ENCODE measurements at places on chromosomes 5 and 9. TPM values are rescaled to one million over a fixed set of nuclear protein-coding genes. Genes with fewer than 3 reads are reported as not detected.

The TRPM6 gene
- 0.43 TPM for polyA plus RNA-seq

The IL3 gene
- polyA plus RNA-seq: not detected

The MTX3 gene
- polyA plus RNA-seq: 30.4 TPM

The ADGRV1 gene
- polyA plus RNA-seq: 19.1 TPM

GRCh38 chr9:127390563-127390962 lies 6.4 kb upstream of the SLC2A8 start:
- DNase-seq: no peak
- H3K36me3 ChIP-seq: no peaks in the 10 kb centered on the region
- H3K4me3 ChIP-seq: no peak overlapping the region
- no peaks in the 10 kb centered on the region for H3K27me3 ChIP-seq

- H3K27me3 ChIP-seq: no peaks in the 10 kb centered on the region
- H3K36me3 ChIP-seq: no peaks in the 10 kb centered on the region
- DNase-seq: no peak
These were observed 241.9 kb upstream of the TARS1 start for GRCh38 chr5:33198836-33199235.

DNA sequence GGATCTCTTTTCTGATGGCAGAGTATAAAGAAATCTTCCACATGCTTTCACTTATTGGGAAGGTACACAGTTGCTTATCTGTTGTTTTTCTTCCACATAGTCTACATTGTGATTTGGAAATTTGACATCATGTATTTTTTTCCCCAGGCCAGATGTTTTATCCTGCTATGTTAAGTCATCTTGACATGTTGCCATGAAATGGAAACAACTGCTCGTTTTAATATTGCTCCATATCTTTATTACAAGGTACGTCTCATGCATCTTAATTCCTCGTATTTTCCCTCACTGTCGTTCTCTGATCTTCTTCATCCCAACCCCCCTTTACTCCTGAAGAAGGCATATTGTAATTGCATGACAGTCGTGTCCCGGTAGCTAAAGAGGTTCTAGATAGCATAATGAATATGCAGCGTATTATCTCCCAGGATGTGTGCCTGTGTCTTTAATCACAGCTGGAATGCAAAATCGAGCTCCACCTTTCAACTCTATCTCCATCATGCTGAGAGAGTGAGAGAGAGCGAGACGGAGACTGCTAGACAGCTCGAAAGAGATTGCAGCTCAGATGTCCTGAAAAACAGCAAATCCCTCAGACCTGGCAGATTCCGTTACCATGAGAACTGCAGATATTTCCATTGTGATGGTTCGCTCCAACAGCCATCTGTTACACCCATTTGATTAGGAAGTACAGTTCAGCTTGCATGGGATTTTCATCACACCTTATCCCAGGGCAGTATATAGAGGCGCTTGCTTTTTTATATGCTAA lies 281.7 kb downstream of the TMEM38B start:
- no peak overlapping the region for H3K27ac ChIP-seq
- no peak overlapping the region for H3K4me3 ChIP-seq
- no peak for DNase-seq
- no peaks in the 10 kb centered on the region for H3K27me3 ChIP-seq
- H3K36me3 ChIP-seq: no peaks in the 10 kb centered on the region

- no peaks in the 10 kb centered on the region for H3K36me3 ChIP-seq
- H3K27me3 ChIP-seq: no peaks in the 10 kb centered on the region
- no peak for DNase-seq
- H3K4me3 ChIP-seq: no peak overlapping the region
- no peak overlapping the region for H3K27ac ChIP-seq
These were observed 106.8 kb upstream of the FBXL7 start for GRCh38 chr5:15393146-15393545.

DNA sequence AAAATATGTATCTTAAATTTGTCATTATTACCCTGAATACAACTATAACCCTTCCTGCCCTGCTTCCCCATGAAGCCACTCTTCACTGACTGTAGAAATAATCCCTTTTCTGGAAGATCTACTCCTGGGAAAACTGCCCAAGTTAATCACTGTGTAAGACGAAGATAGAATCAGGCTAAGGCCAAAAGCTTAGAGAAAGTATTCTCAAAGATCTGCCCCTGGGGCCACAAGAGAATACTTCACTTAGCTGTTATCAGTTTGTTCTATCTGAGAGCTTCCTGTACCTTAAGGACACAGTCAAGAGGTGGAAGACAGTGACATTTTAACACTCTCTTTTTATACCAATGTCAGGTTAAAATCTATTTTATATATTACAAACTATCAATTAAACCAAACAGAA lies 33.8 kb downstream of the RNF145 start:
- H3K27ac ChIP-seq: peak overlapping the region; percentile 29
- H3K36me3 ChIP-seq: peaks cover 43% of the 10 kb centered on the region
- peaks cover 33% of the 10 kb centered on the region for H3K4me1 ChIP-seq
- H3K4me3 ChIP-seq: no peak overlapping the region
- H3K27me3 ChIP-seq: no peaks in the 10 kb centered on the region

- H3K36me3 ChIP-seq: no peaks in the 10 kb centered on the region
- no peak for DNase-seq
- no peaks in the 10 kb centered on the region for H3K4me1 ChIP-seq
These were observed 96.3 kb upstream of the MEF2C start for GRCh38 chr5:88979244-88979643.

DNA sequence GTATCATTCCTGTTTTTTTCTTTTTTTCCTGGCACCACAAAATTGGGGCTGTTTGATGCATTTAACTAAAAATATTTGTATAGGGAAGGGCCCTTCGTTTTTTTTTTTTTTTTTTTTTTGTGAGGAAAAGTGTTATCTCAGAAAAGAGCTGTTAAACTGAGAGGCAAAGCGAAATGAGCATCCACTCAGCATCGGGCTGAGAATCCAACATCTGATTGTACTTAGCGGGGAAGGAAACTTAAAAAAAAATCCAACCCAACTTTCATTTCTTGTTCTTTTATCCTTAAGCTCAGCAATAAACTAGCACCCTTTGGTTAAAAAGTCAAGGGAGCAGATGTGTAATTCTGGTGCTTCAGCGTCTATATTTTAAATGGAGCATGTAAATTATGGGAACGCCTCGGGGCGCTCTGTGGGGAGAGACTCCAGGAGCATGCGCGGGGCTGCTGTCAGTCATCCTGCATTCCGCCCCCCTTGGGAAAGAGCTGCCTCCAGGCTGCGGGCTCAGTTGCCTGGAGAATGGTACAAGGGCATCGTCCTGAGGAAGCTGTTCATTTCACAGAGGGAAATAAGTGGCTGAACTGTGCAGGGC lies 33.3 kb downstream of the DMRT2 start:
- no peaks in the 10 kb centered on the region for H3K4me1 ChIP-seq
- DNase-seq: peak; percentile 39
- H3K4me3 ChIP-seq: peak overlapping the region; percentile 12
- H3K27ac ChIP-seq: no peak overlapping the region
- peaks cover 7% of the 10 kb centered on the region for H3K27me3 ChIP-seq

DNA sequence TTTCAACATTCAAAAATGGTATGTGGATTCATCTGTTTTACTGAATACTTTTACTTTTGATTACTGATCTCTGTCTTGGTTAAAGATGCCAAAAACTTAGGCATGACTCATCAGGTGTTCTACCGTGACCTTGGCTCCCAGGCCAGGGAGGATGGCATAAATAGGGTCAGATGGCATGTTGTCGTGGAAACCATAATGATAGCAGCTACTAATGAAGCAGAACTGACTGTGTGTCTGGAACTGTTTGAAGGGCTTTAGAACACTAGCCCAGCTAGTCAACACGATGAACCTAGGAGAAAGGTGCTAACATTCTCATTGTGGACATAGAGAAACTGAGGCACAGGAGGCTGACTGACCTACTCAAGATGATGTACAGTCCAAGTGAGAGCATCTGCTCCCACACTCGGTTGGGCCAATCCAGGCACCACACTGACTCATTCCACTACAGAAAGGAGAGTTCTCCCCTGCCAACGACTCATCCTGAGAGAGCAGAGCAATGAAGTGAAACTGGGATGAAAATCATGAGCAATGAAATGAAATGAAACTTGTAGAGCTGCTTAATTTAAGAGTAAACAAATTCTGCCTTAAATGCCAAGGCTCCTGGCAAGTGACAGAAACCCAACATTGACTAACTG lies 116.0 kb downstream of the TENT4A start:
- no peak overlapping the region for H3K27ac ChIP-seq
- H3K27me3 ChIP-seq: no peaks in the 10 kb centered on the region
- no peaks in the 10 kb centered on the region for H3K4me1 ChIP-seq

DNA sequence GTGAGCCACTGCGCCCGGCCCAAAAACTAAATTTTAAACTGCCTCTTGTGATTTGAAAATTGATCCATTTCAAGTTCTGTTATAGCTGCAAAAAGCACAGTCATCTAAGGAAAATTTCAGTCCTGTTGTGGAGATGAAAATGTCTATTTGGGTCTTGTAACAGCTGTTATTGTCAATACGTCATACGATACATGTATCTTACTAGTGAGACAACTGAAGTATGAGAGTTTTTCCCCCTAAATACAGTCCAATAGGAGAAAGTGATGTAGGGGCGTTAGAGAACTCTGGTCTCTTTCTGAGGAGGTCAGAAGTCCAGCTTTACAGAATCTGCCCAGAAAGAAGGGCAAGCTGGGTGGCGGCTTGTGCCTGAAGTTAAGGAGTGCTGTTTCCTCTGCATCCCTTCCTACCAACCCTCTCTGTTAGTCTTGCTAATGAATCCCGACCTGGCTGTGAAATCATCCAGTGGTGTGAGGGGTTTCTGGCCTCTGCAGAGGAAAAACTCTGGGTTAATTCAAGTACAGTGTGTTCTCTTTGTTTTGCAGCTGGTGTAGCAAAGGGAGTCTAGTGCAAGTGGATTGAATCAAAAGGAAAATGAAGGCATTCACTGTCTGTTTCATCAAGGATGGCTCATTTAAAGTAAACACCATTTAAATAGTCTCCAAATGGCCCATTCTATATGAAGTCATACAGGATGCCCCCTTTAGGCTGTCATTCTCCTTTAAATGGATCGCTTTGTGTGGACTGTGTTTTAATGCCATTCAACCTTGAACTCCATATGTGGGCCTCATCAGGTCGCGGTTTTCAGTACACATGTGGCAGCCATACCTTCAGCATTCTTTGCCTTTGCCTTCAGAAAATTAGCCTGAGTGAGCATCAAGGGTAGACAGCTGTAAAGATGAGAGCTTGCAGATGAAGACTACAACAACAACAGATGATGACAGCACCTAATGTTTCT lies 59.0 kb downstream of the AOPEP start:
- H3K4me1 ChIP-seq: peaks cover 8% of the 10 kb centered on the region
- no peak for DNase-seq
- H3K36me3 ChIP-seq: no peaks in the 10 kb centered on the region
- no peaks in the 10 kb centered on the region for H3K27me3 ChIP-seq

GRCh38 chr5:173973616-173973969 lies 15.4 kb upstream of the C5orf47 start:
- H3K4me3 ChIP-seq: peak overlapping the region; percentile 43
- peaks cover 7% of the 10 kb centered on the region for H3K27me3 ChIP-seq
- H3K27ac ChIP-seq: no peak overlapping the region

DNA sequence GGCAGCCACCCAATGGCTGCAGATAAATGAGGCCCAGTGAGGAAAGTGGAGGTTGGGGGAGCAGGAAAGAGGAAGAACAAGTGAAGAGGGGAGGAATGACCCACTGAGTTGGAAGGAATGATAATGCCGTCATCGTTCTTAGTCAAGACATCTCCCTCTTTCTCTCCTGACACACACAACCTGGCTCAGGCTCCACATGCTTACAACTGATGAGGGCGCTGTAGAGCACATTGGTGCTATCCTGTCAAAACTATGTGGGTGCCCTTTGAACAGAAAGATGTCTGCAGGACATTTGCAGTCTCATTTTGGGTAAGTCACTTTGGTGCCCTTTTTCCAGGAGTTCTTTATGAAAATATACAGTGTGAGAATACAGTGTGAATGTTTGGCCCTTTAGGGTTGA lies 5.9 kb downstream of the IFNW1 start:
- H3K4me1 ChIP-seq: no peaks in the 10 kb centered on the region
- no peaks in the 10 kb centered on the region for H3K27me3 ChIP-seq
- no peaks in the 10 kb centered on the region for H3K36me3 ChIP-seq

Measured in left lung (tissue), 14 donors.